ENCODE measurements at places on chromosomes 3 and 15. TPM values are rescaled to one million over a fixed set of nuclear protein-coding genes. Genes with fewer than 3 reads are reported as not detected.

GOLGA6L7 gene
- polyA plus RNA-seq, result not detected

STRA6 gene
- polyA plus RNA-seq, result 21.0 TPM

ADCY5 gene
- 48.9 TPM for polyA plus RNA-seq

GTF2E1 gene
- polyA plus RNA-seq, result 37.4 TPM

All from H1 (cell line).